Mesothelial cell of epicardium (in vitro differentiated cells): ENCODE measurements at places on chromosomes 1 and 21.

DNA sequence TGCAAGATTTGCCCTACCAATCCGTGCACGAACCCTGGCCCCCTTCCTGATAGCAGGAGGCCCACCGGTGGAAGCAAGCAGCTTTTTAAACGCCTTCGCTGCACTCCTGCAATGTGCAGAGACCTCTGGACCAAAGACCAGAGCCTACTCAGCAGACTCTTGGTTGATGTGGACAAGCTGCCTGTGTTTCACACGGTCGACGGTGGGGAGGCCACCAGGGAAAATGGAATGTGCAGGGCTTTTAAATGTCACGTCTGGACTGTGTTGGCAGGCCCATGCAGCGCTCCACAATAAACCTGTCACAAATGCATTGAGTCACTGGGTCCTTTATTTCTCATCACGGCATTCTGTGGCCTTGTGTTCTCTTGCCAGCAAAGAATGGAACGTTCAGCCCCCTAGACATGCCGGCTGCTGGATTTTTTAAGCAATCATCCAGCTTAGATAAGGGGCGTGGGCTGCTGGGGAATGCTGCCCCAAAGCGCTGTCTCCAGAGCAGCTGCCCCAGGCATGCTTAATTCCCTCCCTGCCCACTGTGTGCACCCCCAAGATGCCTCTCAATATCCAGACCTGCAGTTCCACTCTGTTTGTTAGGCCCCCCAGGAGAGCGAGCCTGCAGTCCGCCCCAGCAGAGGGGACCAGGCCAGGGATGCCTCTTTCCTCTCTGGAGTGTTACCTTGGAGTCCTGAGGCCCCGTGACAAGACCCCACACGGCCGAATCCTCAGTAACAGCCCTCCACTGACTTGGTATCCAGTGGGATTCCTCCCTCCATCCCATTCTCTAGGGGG is 71.3 kb downstream of the ATP5PO start:
- no peak for DNase-seq
- H3K27ac ChIP-seq, result peak overlapping the region; percentile 74
- H3K36me3 ChIP-seq, result peaks cover 18% of the 10 kb centered on the region
- H3K27me3 ChIP-seq, result no peaks in the 10 kb centered on the region
- H3K4me1 ChIP-seq, result peaks cover 32% of the 10 kb centered on the region

- DNase-seq, result no peak
- peaks cover 53% of the 10 kb centered on the region for H3K4me1 ChIP-seq
- no peaks in the 10 kb centered on the region for H3K27me3 ChIP-seq
- H3K27ac ChIP-seq, result no peak overlapping the region
Measured at GRCh38 chr1:942411-942821, 16.6 kb downstream of the NOC2L start.

DNA sequence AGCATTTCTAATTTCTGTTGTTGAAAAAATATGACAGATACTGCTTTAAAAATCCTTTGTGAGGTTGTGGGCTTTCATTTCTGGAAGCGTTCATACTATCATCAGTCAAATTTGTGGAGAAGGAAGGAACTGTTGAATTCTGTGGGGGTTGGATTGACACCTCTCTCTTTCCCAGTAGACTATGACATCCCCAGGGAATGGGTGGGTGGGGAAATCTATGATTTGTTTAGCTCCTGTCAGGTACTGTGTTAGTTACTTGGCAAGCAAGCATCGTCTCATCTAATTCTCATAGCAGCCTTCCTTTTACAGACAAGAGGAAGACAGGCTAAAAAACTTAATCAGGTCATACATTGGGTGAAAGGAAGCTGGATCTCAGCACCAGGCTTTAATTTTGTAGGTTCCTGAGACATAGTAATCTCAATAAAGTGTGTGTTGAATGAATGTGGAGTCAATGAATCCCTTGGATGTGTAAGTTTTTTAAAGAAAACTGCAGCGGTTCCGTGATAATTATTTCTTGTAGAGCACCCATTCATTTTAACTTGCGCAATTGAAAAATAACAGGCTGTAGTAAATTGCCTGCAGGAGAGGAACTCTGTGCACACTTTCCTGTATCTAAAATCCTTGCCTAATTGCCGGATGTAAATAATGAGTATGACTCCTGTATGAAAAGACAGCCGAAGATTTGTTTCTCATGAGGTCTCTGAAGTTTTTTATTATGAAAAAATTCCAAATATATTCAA is 60.6 kb downstream of the MYOM3 start:
- H3K27ac ChIP-seq, result no peak overlapping the region
- H3K27me3 ChIP-seq, result no peaks in the 10 kb centered on the region
- peaks cover 2% of the 10 kb centered on the region for H3K36me3 ChIP-seq
- H3K4me1 ChIP-seq, result peaks cover 26% of the 10 kb centered on the region
- no peak for DNase-seq

DNA sequence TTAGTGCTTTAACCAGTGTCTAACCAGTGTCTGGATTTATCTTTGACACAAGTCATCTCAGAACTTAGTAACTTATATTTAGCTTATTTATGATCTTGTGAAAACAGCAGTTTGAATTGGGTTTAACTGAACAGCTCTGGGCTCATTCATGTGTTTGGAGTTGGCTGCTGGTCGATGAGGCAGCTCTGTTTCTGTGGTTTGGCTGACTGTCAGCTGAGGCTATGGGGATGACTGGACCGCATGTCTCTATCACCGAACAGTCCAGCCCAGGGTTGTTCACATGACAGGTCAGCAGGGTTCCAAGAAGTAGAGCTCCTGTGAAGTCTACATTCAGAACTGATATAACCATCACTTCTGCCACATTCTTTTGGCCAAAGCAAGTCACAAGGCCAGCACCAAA is 29.1 kb upstream of the C21orf91 start:
- H3K36me3 ChIP-seq, result no peaks in the 10 kb centered on the region
- H3K27me3 ChIP-seq, result peaks cover 14% of the 10 kb centered on the region
- no peak for DNase-seq
- H3K4me3 ChIP-seq, result no peak overlapping the region

DNA sequence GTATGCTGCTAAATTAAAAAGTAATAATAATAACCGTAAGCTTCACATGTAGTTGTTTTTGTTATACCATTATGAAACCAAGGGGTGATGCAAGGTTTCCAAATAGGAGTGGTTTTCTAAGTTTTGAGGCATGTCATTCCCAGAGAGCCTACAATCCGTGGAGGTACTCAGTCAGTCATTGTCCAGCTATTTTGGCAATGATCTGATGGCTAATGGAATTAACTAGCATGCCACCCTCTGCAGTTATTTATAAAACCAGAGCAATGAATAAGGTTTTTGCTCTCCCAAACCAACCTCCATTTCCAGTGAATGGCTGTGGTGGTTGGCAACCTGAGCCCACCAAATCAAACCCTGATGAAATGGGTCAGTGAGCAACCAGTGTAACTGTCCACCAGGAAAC is 106.4 kb downstream of the TBX15 start:
- no peaks in the 10 kb centered on the region for H3K4me1 ChIP-seq
- H3K27ac ChIP-seq, result no peak overlapping the region
- no peak for DNase-seq
- no peak overlapping the region for H3K4me3 ChIP-seq
- no peaks in the 10 kb centered on the region for H3K36me3 ChIP-seq

DNA sequence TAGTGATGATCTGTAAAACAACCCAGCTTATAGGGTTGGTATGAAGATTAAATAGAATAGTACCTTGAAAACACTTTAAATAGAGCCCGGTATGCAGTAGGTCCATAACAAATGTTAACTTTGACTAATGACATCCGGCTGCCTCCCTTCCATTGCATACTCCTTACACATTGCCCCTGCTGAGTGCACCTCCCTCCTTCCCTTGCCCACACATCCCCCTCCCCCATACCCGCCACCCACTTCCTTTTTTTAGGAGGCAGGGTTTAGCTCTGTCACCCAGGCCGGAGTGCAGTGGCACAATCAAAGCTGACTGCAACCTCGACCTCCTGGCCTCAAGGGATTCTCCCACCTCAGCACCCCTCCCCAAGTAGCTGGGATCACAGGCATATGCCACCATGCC is 24.4 kb upstream of the ZC3H12A start:
- H3K27ac ChIP-seq, result no peak overlapping the region
- H3K36me3 ChIP-seq, result no peaks in the 10 kb centered on the region
- no peak for DNase-seq
- H3K4me1 ChIP-seq, result peaks cover 12% of the 10 kb centered on the region
- H3K4me3 ChIP-seq, result no peak overlapping the region

GRCh38 chr1:183942933-183943693 is 94.4 kb downstream of the COLGALT2 start:
- no peak for DNase-seq
- peaks cover 8% of the 10 kb centered on the region for H3K36me3 ChIP-seq
- H3K27ac ChIP-seq, result peak overlapping the region; percentile 58
- peaks cover 23% of the 10 kb centered on the region for H3K4me1 ChIP-seq
- H3K27me3 ChIP-seq, result no peaks in the 10 kb centered on the region

- H3K27me3 ChIP-seq, result no peaks in the 10 kb centered on the region
- H3K36me3 ChIP-seq, result no peaks in the 10 kb centered on the region
- no peak overlapping the region for H3K4me3 ChIP-seq
- no peak for DNase-seq
- H3K27ac ChIP-seq, result no peak overlapping the region
- H3K4me1 ChIP-seq, result no peaks in the 10 kb centered on the region
Measured at GRCh38 chr1:188363943-188364342, 1535.2 kb downstream of the PLA2G4A start.

- H3K27me3 ChIP-seq, result peaks cover 1% of the 10 kb centered on the region
- H3K27ac ChIP-seq, result no peak overlapping the region
- H3K4me1 ChIP-seq, result peaks cover 31% of the 10 kb centered on the region
- H3K4me3 ChIP-seq, result no peak overlapping the region
- H3K36me3 ChIP-seq, result peaks cover 3% of the 10 kb centered on the region
Measured at GRCh38 chr1:6918925-6919511, 133.8 kb downstream of the CAMTA1 start.

- H3K27ac ChIP-seq, result no peak overlapping the region
- H3K4me3 ChIP-seq, result no peak overlapping the region
- no peaks in the 10 kb centered on the region for H3K36me3 ChIP-seq
- no peak for DNase-seq
Measured at GRCh38 chr21:14273736-14274538, 58.0 kb downstream of the RBM11 start.

- no peak for DNase-seq
- no peak overlapping the region for H3K4me3 ChIP-seq
- H3K36me3 ChIP-seq, result peaks cover 7% of the 10 kb centered on the region
- no peaks in the 10 kb centered on the region for H3K4me1 ChIP-seq
Measured at GRCh38 chr1:174989536-174990220, 10.1 kb upstream of the CACYBP start.

GRCh38 chr1:230824919-230825721 is 43.2 kb downstream of the C1orf198 start:
- peaks cover 26% of the 10 kb centered on the region for H3K4me1 ChIP-seq
- H3K36me3 ChIP-seq, result peaks cover 2% of the 10 kb centered on the region
- no peak for DNase-seq

GRCh38 chr1:20233866-20234265 is 47.5 kb upstream of the PLA2G2C start:
- DNase-seq, result no peak
- no peak overlapping the region for H3K4me3 ChIP-seq
- H3K36me3 ChIP-seq, result no peaks in the 10 kb centered on the region
- H3K4me1 ChIP-seq, result peaks cover 52% of the 10 kb centered on the region

DNA sequence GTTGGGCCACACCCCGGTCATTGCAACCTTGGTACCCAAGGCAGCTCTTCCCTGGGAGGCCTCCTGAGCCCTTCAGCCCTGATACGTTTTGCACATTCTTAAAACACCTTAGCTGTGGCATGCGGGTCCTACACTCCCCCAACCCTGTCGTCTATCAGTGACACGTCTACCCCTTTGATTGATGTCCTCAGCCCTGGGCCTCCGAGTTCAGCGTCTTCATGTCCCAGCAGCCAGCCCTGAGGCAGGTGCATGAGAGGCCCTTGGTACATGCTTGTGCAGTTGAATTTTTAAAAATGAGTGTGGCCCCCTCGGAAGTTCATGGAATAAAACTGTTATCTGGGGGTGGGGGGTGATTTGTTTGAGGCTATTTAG is 38.9 kb upstream of the ADARB1 start:
- peaks cover 3% of the 10 kb centered on the region for H3K27me3 ChIP-seq
- H3K4me3 ChIP-seq, result no peak overlapping the region
- no peak overlapping the region for H3K27ac ChIP-seq
- peaks cover 41% of the 10 kb centered on the region for H3K4me1 ChIP-seq
- DNase-seq, result no peak
- peaks cover 2% of the 10 kb centered on the region for H3K36me3 ChIP-seq

DNA sequence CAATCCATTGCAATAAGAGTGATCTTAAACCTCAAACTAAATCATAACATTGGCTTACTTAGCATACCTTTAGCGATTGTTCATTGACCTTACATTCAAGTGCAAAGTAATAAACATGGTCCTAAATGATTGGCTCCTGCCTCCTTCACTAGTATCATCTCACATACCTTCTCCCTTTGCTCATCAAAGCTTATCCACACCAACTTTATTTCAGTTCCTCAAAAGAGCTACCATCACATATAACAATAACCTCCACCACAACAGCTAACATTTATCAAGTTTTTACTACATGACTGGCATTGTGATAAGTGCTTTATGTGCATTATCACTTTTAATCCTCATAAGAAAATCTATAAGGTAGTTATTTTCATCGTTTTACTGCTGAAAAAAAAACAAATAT is 198.8 kb downstream of the COL24A1 start:
- H3K27me3 ChIP-seq, result peaks cover 4% of the 10 kb centered on the region
- no peak overlapping the region for H3K4me3 ChIP-seq
- H3K4me1 ChIP-seq, result peaks cover 2% of the 10 kb centered on the region
- H3K36me3 ChIP-seq, result no peaks in the 10 kb centered on the region

- H3K27ac ChIP-seq, result no peak overlapping the region
- no peaks in the 10 kb centered on the region for H3K36me3 ChIP-seq
- peaks cover 75% of the 10 kb centered on the region for H3K27me3 ChIP-seq
- no peak for DNase-seq
Measured at GRCh38 chr1:53733975-53734649, 4.9 kb downstream of the GLIS1 start.

DNA sequence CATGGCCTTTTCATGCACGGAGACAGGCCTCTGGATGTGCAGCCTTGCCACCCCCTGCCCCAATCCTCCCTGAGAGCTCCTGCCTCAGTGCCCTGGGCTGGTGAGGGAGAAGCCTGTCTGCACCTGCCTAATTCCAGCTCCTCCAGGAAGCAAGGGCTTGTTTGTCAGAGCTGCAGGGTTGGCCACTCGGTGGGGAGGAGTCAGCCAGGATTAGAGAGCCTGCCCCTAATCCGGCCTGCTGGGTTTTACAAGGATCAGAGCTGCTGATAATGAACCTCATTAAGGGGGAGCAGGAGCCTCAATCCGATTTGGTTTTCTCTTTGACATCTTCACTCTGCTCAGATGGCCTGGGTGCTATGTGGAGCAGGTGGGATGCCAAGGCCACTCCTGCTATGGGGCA is 31.9 kb upstream of the LHX4 start:
- no peaks in the 10 kb centered on the region for H3K4me1 ChIP-seq
- no peak overlapping the region for H3K27ac ChIP-seq
- DNase-seq, result no peak
- no peak overlapping the region for H3K4me3 ChIP-seq

GRCh38 chr21:42538479-42539275 is 25.0 kb downstream of the SLC37A1 start:
- no peak overlapping the region for H3K27ac ChIP-seq
- no peak overlapping the region for H3K4me3 ChIP-seq
- H3K4me1 ChIP-seq, result no peaks in the 10 kb centered on the region
- peaks cover 6% of the 10 kb centered on the region for H3K36me3 ChIP-seq
- DNase-seq, result no peak
